ENCODE measurements at places on chromosomes 3 and 15.

GRCh38 chr3:56001991-56002390, 466.3 kb downstream of the ERC2 start:
- DNase-seq = no peak

GRCh38 chr3:11096266-11097139, 57.8 kb upstream of the HRH1 start:
- peak; percentile 61 for DNase-seq

DNA sequence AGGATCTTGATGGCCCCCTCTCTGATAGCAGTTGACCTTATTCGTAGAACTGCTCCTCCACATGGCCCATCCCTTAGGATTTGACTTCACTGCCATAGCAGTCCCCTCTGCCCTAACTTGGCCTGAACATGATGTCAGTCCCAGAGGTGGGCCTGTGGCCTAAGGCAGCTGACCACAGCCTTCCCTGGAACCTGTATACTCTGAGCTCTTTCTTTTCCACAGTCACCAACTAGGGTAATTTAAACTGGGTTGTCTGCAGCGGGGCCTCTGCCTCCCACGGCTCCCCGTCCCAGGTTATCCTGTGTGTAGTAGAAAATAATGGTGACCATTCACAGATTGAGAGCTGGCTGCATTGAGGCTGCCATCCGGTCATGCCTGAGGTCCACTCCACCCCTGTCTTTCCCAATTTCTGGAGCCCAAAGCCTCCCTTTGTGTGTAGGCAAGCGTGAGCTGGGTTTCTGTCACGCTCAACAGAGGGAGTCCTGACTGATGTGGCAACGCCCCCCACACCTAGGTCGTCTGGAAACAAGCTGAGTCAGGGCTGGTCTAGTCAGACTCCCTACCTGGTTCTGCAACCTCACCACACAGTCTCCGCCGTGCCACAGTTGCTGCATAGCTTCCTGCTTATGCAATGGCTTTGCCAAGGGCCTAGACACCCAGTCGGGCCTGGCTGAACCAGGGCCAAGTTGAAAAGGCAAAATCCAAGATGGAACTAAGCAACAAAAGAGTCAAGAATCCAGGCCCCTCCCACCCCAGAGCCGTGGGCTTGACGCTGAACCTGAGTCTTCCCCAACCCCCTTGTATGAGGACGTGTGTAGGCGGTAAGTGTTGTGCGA, 284.5 kb downstream of the XXYLT1 start:
- DNase-seq = no peak

DNA sequence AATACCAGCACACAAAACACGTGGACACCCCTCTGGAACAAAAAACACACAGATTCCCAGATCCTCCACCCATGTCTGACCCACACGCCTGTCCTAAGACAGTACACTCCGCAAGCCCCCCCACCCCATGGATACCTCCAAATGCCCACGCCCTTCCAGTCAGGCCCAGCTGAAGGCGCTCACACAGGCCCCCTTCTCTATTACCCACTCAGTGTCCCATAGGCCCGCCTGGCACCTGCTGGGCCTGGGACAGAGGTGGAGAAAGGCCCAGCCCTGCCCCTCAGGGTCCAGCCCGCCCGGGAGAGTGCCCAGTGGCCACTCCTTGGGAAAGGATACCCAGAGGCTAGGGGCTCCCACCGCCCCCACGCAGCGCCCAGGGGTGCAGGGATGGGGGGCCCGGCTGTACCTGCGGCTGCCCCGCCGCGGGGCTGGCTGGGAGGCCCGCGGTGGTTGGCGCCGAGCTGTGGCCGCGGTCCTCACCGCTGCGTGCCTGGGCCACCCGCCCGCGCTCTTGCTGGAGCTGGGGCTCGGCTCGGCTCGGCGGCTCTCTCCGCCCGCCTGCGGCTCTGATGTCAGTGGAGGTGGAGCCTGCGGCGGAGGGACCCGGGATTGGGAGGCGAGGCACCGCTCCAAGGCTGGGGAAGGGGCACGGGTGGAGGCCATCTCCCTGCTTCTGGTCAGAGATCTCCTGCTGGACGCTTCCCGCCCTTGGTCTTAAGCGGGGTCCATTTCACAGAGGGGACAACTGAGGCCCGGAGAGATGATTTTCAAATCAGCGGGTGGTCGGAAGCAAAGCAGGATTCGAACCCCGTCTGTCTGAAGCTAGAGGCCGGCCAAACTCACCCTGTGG, at the start of gene CAMK1:
Gene CAMK1 (minus strand): TSS at position 522 of the 850 bp plus-strand sequence. CDS start 2,198 bp downstream, outside the sequence.
- DNase-seq = no peak

GRCh38 chr3:124873226-124873625, 13.9 kb downstream of the ITGB5 start:
- DNase-seq = no peak

DNA sequence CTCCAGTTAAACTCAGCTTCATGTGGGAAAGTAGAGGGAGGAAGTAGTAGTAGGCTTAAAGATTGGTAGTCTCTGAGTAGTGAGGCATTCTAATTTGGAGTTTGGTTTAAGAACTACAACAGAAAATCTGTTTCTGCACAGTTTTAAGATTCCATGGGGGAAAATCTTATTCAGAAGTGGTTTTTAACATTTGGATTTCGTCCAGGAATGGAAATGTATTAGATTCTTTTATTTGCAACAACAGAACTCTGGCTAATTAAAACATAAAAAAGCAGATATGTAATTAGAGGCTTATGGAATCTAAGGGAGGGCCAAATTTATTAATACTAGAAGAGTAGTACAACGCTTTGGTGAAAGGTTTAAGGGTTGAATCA, 36.0 kb downstream of the NECTIN3 start:
- no peak for DNase-seq

GRCh38 chr3:82773207-82773606, 1011.8 kb upstream of the GBE1 start:
- DNase-seq = no peak

GRCh38 chr3:112199622-112200316, 66.7 kb upstream of the GCSAM start:
- no peak for DNase-seq

DNA sequence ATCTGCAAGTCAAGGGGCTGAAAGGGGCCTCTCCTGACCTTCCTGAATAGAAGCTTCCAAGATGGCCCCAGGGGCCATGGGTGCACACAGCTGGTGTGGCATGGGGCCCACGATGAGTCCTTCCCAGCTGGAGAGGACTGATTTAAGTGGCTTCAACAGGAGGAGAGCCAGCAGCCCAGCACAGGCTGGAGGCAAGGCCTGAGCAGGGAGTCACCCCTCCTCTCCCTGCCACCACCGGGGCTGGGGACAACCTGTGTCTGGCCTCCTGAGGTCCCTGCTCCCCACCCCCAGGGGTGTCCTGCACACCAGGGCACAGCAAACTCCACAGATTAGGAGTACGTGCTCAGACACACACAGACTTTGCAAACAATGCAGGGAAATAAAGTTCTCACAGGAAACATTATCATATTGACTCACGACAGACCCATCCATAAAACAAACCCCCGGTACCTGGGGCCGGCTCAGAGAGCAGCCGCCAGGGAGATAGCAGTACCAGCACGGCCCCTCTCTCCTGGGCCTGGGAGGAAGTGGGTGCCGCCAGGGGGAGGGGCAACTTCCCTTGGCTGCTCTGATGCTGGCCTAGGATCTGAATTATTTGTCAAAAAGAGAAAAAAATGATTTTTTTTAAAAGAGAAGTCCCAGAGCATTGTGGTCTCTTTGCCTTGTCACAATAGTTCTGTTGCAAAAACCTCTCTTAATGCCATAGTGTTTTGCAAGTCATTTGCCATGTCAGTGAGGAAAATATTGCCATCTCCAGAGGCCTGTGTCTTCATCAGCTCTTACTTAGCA, 21.9 kb upstream of the TSEN2 start:
- DNase-seq = no peak

- no peak for DNase-seq
These were observed 45.6 kb downstream of the NME9 start for GRCh38 chr3:138284079-138284478.

DNA sequence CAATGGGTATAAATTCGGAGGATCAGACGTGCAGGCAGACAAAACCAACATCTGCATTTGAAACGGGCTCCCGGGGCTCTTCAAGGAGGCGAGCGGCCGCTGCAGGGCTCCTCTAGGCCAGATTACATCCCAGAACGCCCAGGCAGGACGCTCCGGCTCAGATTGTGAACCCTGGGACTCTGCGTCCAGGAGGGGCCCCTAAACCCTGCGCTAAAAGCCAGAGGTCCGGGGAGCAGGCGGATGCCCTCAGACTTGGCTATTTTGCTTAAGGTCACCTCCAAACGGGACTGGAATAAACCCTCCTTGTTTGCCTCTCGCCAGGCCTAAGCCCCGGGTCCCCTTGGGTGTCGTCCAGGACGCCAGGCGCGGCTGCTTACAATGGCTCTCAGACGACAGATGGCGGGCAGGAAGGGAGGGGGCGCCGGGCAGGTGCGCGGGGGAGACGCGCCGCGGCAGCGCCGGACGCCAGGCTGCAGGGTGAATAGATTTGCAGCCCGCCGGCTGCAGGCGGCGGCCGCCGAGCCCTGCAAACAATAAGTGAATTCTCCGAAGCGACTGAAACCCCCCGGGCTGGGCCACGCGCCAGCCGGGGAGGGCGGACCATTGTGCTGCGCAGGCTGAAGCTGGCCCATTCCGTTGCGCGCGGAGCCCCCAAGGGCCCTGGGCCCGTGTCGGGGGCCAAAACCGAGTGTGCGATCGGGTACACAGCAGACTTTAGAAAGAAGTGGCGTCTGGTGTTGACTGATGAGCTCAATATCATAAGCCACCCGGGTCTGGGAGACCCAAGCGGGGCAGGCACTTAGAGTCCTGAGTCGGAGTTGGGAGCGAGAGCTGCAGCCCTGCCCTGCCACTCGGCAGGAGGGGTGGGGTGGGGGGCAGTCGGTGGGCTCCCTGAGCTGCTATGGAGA, 32.3 kb upstream of the AMOTL2 start:
- no peak for DNase-seq

DNA sequence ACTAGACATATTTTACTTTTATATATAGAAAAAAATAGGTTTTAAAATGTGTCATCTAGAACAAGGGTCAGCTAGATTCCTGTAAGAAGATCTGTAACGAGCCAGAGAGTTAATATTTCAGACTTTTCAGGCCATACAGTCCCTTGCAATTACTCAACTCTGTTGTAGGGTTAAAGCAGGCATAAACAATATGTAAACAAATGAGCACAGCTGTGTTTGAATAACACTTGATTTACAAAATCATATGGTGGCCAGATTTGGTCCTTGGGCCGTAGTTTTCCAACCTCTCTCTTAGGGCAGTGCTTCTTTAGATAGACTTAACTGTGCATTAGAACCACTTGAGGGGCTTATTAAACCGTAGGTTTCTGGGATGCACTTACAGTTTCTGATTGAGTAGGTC, 19.6 kb downstream of the LRRC57 start:
- no peak for DNase-seq

DNA sequence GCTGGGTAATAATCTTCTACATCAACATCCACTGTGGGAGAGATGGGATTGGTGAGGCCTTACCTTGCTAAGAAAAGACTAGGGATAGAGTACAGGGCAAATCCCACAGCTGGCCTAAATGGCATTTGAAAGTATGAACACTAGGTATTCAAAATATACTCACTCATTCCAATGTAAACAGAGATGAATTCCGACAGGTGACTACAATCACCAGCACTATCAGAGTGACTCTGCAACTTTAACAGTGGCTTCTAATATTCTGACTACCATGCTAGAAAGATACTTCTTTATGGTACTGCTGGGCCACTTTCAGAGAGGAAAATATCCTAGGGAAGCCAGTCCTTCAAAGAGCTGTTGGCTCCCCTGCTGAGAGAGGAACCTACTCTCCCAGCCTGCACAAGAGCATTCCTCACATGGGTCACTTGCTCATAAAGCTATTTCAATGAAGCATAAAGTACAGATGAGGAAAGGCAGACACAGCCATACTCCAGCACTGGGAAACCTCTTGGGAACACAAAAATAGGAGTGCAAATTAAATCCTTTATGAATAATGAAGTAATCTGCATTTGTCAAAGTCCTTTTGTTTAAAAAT, 21.5 kb upstream of the MAN2C1 start:
- no peak for DNase-seq

DNA sequence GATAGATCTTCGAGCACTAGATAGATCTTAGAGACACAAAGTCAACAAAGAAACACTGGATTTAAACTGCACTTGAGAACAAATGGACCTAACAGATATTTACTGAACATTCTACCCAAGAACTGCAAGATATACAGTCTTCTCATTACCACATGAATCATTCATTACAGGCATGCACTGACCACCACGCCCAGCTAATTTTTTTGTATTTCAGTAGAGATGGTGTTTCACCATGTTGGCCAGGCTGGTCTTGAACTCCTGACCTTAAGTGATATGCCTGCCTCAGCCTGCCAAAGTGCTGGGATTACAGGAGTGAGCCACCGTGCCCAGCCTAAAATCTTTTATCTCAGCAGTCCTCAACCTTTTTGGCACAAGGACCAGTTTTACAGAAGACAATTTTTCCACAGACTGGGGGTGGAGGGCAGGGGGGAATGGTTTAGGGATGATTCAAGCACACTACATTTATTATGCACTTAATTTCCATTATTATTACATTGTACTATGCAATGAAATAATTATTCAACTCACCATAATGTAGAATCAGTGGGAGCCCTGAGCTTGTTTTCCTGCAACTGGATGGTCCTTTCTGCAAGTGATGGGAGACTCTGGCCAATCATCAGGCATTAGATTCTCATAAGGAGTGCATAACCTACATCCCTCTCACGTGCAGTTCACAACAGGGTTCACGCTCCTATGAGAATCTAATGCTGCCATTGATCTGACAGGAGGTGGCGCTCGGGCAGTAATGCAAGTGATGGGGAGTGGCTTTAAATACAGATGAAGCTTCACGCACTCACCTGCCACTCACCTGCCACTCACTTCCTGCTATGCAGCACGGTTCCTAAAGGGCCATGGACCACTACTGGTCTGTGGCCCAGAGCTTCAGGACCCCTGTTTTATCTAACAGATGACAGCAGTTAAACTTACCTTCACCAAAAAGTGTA, 21.7 kb downstream of the CSNK1G1 start:
- DNase-seq = no peak

DNA sequence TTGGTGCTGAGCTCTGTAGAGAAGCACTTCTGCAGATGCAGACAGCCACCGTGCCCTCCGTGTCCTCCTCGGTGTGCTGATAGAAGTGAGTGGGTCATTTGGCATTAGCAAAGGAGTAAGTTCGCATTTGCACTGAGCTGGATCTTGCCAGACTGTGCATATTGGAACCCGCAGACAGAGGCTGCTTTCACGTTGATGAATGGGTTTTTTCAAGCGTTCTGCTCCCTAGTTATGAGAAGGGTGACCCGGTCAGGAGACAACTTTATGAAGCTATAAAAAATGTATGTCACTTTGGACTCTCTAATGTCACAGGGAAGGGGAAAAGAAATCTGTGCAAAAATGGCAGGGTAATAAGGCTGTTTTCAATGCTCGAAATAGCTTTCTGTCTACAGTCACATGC, 739.4 kb downstream of the MCTP2 start:
- no peak for DNase-seq

- peak; percentile 40 for DNase-seq
These were observed 213.2 kb upstream of the PFN2 start for GRCh38 chr3:150183678-150184425.
